T-cell (primary cell): ENCODE measurements at places on chromosomes 4 and X.
A peak's percentile ranks its signal among the peaks of the same experiment; 100 is the strongest.

DNA sequence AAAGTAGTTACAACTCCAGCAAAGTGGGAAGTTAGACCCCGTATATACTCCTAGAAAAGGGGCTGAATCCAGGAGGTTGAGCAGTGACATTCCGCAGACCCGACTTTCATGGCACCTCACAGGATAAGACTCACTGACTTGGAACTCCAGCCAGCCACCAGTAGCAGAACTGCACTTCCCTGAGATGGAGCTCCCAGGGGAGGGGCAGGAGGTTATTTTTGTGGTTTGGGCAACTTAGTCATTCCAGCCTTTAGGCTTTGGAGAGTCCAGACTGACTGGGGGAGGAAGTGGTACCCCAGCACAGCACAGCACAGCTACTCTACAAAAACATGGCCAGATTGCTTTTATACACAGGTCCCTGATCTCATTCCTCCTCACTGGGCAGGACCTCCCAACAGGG is 319.1 kb downstream of the PCDH19 start:
- DNase-seq: no peak

GRCh38 chr4:88382621-88383020 is 4.0 kb downstream of the HERC6 start:
- DNase-seq: peak; percentile 31

- peak; percentile 18 for DNase-seq
Observed at GRCh38 chr4:163895378-163896005, 401.0 kb downstream of the TMA16 start.

GRCh38 chr4:101232074-101232776 is 115.1 kb downstream of the PPP3CA start:
- no peak for DNase-seq

- DNase-seq: no peak
Observed at GRCh38 chr4:52510939-52511565, 148.0 kb downstream of the USP46 start.

GRCh38 chr4:84956014-84956413 is 10.5 kb downstream of the WDFY3 start:
- no peak for DNase-seq
